ENCODE measurements at places on chromosomes 2 and 18. TPM values are rescaled to one million over a fixed set of nuclear protein-coding genes. Genes with fewer than 3 reads are reported as not detected.

Gene RSAD2
- 6.8 TPM for total RNA-seq

Gene ANKZF1
- 27.7 TPM for total RNA-seq

Gene FOXI3
- not detected for total RNA-seq

Gene PIAS2
- 35.5 TPM for total RNA-seq

Gene CDKL4
- total RNA-seq, result 4.2 TPM

Gene CRACDL
- 0.52 TPM for total RNA-seq
